ENCODE measurements at places on chromosomes 5 and 9.

- DNase-seq: no peak
Observed at GRCh38 chr5:90967443-90967842, 408.8 kb downstream of the ADGRV1 start.

DNA sequence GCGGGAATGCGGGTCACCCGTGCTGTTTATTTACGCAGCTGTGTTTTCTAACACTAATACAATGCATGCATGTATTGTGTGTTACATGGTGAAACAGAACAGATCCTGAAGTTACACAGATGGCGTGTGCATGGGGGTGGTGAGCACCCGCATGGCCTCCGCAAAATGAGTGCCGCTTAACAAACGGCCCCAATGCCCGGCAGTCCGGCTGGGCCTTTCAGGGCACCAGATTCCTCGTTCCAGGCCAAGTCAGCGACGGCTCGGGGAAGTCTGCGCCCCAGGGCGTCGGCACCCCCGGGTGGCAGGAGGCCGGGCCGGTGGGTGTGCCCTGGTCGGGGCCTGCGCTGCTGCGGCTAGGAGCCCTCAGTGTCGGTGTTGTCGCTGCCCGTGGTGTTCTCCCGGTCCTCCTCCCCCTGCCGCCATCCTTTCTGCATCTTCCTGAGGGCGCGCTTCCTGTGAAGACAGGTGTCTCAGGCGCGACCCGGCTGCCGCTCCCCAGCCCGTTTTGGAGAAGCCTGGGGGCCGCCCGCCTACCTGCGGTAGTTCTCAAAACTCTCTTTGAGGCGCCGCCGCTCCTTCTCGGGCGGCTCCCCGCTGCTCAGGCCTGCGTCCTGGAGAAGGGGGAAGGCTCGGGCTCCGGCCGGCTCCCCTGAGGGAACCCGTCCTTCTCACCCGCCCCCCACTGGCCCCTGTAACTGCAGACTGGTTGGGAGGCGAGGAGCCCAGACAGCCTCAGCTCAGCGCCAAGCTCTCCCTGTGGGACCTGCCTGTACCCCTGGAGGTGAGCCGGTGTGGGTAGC, 605 bp upstream of the DNLZ start:
- DNase-seq: no peak

GRCh38 chr9:37486616-37487548, 1.1 kb downstream of the POLR1E start:
- DNase-seq: peak; percentile 92

- peak; percentile 98 for DNase-seq
Observed at GRCh38 chr9:110526426-110526825, 53.1 kb downstream of the SVEP1 start.

DNA sequence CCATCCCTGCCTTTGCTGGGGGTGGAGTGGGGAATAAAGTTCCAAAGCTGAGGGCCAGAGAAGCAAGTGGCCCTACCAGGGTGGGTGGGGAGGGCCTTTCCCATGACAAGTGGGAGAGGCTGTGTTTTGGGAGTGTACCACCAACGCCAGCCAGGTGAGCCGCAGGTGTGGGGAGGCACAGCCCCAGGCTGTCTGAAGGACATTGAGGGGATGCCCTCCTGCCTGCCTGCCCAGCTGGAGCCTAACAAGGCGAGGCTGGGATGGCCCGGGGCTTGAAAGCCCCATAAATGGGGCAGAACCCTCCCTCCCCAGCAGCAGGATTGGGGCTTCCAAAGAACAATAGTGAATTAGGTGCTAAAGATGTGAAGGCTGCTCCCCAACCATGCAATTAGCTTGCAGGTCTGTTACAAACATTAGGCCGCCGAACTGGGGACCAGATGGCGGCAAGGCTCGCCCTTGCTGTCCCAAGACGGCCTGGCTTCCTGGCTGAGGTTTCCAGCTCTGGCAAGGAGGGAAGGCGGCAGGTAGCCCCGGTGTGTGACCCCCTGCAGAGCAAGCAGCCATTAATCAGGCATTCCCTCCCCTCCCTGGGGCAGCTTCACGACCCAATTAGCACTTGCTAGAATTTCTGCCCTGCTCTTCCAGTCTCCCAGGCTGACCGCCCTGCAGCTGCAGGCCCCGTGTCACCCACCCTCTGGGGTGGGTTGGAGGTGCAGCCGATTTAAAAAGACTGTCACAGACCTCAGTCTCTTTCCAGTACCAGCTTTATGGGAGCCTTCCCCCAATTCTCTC, 42.9 kb downstream of the FGF18 start:
- no peak for DNase-seq

- DNase-seq: no peak
Observed at GRCh38 chr5:174844971-174845370, 120.6 kb downstream of the MSX2 start.

DNA sequence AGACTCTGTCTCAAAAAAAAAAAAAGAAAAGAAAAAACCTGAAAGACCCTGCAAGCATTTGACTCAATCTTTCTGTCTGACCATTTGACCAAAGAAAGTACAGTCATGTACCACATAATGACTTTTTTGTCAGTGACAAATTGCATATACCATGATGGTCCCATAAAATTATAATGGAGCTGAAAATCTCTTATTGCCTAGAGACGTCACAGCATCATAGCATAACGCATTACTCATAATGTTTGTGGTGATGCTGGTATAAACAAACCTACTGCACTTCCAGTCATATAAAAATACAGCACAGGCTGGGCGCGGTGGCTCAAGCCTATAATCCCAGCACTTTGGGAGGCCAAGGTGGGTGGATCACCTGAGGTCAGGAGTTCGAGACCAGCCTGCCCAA, 10.5 kb downstream of the ECM2 start:
- DNase-seq: peak; percentile 18

DNA sequence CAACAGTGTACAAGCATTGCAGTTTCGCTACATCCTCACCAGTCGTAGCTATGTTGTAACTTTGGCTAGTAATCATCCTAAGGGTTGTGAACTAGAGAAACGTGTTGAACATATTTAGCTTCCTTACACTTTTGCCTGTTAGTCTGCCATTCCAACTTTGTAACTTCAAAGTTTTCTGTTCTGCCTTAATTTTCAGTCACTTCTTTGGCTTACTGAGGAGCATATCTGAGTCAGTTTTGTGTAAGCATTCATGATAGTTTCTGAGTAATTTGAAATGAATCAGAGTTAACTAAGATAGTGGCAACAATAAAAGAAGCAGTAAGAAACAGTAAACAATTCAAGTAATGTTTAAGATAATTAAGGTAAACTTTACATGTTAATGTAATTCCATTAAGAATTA, 58.9 kb upstream of the MCCC2 start:
- DNase-seq: no peak

DNA sequence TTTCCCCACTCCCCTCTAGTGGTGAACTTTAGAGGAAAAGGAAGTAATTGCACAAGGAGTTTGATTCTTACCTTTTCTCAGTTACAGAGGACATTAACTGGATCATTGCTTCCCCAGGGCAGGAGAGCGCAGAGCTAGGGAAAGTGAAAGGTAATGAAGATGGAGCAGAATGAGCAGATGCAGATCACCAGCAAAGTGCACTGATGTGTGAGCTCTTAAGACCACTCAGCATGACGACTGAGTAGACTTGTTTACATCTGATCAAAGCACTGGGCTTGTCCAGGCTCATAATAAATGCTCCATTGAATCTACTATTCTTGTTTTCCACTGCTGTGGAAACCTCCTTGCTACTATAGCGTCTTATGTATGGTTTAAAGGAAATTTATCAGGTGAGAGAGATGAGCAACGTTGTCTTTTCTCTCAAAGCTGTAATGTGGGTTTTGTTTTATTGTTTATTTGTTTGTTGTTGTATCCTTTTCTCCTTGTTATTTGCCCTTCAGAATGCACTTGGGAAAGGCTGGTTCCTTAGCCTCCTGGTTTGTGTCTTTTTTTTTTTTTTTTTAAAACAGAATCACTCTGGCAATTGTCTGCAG, 25.3 kb downstream of the SLC22A5 start:
- DNase-seq: no peak

DNA sequence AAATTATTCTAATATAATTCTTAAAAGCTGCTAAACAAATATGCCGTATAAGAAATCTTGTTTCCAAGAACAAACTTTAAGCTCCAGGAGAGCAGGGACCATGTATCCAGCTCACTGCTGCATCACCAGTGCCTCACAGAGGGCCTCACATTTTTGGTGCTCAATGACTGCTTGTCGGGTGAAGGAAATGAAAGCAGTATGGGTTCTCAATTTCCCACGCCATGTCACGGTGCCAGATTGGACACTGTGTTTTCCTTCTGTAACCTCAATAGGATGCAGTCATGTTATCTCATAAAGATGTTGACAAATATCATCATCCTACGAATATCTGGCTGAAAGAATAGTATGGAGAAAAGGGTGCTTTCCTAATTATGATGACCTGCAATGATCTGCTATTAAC, 64.7 kb downstream of the POU5F2 start:
- DNase-seq: no peak

DNA sequence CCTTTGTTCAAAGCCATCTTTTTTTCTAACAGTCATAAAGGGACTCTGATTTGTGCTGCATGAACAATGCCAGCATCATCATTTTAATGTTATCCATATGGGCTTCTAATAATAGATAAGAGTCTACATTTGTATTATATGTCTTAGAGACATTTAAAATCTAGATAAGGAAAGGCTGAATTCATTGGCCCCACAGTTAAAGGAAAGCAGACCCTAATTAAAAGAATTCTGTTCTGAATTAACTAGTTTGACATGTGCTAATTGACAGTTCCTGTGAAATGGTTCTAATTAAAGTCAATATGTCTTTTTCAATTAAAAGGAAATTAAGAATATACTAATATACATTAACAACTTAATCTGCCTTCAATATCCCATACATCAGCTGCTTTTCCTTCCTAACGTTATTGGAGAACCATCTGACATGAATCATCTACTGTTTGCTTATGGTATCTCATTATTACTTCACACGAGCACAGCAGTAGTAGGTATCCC, 104.7 kb downstream of the NR2F1-AS1 start:
- peak; percentile 23 for DNase-seq

GRCh38 chr5:181166812-181167733, 19.7 kb downstream of the OR2V2 start:
- DNase-seq: no peak

GRCh38 chr5:74098456-74098855, 472.5 kb downstream of the ARHGEF28 start:
- DNase-seq: no peak

GRCh38 chr5:147601652-147602051, 91.8 kb upstream of the DPYSL3 start:
- no peak for DNase-seq

DNA sequence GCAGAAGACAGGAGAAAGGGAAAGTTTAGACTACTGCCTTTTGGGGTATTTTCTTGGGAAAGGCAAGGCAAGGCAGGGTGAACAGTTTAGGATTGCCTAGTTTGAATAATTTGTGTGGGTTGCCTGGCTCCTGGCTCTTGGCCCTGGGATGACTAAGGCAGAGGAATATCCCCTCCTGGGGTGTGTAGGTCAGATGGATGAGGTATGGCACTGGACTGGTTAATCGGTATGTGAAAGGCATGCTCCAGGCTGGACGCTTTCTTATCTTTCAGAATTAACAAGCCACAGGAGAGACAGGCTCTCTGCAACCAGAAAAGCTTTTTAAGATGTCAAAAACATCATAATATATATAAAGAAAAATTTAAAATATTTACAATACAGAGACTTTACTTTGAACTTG, 58.6 kb downstream of the STARD4 start:
- peak; percentile 83 for DNase-seq

GRCh38 chr5:64665243-64665642, 25.1 kb upstream of the SHISAL2B start:
- no peak for DNase-seq

- no peak for DNase-seq
Observed at GRCh38 chr5:74016373-74016772, 390.4 kb downstream of the ARHGEF28 start.

DNA sequence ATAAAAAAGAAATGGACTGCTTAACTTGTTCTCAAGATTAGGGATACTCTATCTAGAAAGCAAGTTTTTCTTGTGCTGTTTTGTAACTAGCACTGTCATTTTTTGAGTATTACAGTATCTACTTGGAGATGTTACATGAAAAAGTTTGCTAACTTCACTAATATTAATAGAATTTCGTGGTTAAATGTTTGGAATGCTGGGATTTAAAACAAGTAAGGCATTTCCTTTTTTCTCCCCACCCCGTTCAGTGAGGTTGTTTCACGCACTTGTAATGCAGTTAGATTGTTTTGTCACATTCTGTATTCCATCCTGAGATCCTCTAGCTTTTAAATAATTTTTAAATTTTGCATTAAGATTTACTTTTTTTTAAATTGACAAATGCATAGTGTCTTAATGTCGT, 20.0 kb upstream of the TEK start:
- peak; percentile 78 for DNase-seq

DNA sequence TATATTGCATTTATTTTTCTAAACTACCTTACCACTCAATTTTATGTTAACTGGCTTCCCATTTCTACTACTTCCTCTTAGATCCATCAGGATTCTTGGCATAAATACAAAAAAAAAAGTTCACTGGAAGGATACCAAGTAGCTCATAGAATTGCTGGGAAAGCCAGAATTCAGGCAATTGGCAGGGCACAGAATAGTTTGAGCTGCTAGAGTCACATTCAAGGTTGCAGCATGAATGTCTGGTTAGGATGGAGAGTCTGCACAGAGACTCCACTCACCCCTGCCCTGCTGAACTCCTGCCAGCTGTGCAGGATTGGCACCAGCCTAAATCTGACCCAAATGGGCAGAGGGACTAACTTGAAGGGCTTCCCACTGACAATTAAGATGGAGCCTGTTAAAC, 4.9 kb upstream of the AMACR start:
- peak; percentile 84 for DNase-seq

DNA sequence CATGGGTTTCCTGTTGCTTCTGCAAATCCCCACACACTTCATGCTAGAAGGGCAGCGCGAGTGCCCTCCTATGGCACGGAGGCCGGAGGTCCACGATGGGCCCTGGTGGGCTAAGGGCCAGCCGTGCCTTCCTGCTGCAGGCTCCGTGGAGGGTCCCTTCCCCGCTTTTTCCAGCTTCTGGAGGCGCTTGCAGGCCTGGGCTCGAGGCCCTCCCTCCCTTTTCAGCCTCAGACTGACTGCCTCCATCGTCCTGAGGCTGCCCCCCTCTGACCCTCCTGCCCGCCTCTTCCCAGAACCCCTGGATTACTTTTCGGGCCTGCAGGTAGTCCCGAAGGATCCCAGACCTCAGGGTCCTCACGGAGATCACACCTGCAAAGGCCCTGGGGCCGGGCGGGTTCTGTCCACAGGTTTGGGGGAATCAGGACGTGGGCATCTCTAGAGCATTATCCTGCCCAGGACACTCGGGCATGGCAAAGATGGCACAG, 3.2 kb upstream of the TERT start:
- DNase-seq: no peak

DNA sequence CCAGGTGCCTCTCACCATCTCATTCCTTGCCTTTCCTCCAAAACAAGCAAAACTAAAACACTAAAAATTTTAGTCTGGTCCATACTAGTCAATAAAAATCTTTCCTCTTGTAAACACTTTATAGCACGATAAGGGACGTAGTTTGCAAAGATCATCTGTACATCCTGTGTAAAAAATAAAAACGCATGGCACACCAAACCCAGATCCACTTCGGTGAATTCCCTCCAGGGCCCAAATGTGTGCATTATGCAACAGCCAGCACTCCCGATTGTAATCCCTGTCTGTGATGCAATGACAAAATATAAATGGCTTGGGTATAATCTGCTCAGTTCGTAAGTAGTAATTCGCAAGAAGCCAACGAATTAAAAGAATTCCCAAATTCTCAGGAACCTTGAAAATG, 1.4 kb downstream of the FAM169A start:
- DNase-seq: no peak

GRCh38 chr5:101532430-101532829, 629.3 kb upstream of the ST8SIA4 start:
- DNase-seq: peak; percentile 18

- DNase-seq: no peak
Observed at GRCh38 chr5:67262956-67263355, 66.4 kb upstream of the CD180 start.

GRCh38 chr5:77316871-77317661, 106.6 kb downstream of the PDE8B start:
- DNase-seq: peak; percentile 19

Measured in fibroblast of upper back skin (primary cell).